ENCODE measurements at places on chromosomes 7 and 10.

DNA sequence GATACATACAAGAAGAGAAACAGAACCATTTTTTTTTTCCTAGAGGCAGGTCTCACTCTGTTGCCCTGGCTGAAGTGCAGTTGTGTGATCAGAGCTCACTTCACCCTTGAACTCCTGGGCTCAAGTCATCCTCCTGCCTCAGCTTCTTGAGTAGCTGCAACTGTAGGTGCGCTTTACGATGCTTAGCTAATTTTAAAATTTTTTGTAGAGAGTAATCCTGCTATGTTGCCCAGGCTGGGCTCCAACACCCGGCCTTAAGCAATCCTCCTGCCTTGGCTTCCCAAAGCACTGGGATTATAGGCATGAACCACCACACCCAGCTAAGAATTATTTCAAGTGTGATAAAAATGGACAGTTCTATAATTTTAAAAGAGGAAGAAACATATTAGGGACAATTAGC, 5.6 kb upstream of the ZEB1 start:
- DNase-seq, result no peak

GRCh38 chr10:119342335-119342734, 135.0 kb downstream of the GRK5 start:
- DNase-seq, result no peak

- DNase-seq, result no peak
Measured at GRCh38 chr7:87013840-87014190, 45.6 kb downstream of the ELAPOR2 start.

DNA sequence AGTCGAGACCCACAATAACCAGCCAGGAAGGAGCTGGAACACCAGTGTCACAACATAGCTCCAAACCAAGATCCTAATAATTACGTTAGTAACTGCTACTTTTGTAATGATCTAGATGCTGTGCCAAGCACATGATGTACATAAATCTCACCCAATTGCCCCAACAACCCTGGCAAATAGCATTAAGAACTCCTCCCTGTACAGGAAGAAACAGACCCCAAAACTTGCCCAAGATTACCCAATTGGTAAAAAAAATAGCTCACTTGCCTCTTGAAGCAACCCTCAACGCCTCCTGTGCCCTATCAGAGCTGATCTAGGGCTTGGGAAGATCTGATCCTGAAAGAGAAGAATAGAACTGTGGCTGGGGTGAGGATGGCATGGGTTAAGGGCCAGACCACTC, 628.7 kb upstream of the AUTS2 start:
- no peak for DNase-seq

- DNase-seq, result no peak
Measured at GRCh38 chr7:131080754-131081153, 246.9 kb upstream of the MKLN1 start.

GRCh38 chr7:116310141-116310540, 99.8 kb downstream of the TES start:
- no peak for DNase-seq

- no peak for DNase-seq
Measured at GRCh38 chr10:36050763-36051499, 408.8 kb upstream of the FZD8 start.

- DNase-seq, result no peak
Measured at GRCh38 chr10:35216303-35216905, 89.8 kb downstream of the CREM start.

GRCh38 chr10:33327751-33328150, 6.7 kb downstream of the NRP1 start:
- no peak for DNase-seq

- DNase-seq, result no peak
Measured at GRCh38 chr10:118629211-118629610, 33.8 kb upstream of the PRLHR start.

- no peak for DNase-seq
Measured at GRCh38 chr7:129375141-129375938, 58.9 kb upstream of the STRIP2 start.

DNA sequence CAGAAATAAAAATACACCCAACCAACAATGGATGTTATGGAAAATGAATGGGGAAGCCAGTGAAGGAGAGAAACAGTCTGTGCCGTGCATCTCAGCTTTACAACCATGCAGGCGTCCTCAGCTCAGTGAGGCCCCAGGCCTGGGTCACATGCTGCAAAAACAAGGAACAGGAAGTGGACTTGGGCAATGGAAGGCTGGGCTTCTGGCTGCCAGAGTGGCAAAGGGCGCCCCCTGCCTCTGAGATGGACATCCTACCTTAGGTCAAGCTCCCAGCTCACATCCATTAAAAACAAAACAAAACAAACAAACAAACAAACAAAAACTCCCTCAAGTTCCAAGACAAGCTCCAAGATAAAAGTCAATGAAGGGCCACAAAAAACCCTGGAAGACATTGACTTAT, 54.7 kb upstream of the AFAP1L2 start:
- DNase-seq, result no peak

- DNase-seq, result no peak
Measured at GRCh38 chr10:128633864-128634540, 507.8 kb upstream of the MKI67 start.

- DNase-seq, result no peak
Measured at GRCh38 chr7:51026341-51026740, 243.6 kb upstream of the GRB10 start.

DNA sequence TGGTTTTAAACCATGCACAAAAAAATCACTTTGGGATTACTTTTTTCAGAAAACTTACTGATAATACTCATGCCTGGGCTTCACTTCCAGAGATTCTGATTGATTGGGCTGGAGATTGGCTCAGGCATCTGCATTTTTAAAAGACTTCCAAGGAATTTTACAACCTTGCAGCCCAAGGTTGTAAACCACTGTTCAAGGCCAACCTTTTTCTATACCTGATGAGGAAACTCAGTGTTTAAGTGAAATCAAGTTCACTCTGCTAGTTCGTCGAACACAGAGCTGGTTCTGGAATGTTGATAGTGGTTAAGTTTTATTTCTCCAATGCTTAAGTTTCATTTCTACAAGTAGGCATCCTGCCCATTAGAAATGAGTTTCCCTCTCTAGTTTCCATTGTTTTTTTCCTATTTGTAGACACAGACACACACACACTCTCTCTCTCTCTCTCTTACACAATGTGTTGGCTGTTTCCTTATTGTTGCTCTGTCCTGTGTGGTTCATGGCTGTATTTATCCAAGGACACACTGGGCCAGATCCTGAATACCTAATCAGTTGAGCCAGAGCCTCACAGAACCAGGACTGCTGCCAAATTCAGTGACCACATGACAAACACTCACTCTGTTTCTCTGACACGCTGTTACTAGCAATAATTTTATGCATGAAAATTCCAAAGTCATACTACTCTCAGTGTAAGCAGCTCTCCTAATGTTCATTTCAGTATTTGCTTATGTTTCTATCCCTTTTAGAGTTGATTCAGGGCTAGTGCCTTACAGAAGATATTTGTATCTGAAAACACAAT, 3.7 kb upstream of the IFIT1B start:
- peak; percentile 90 for DNase-seq

- DNase-seq, result no peak
Measured at GRCh38 chr7:98120559-98120958, 13.9 kb downstream of the LMTK2 start.

DNA sequence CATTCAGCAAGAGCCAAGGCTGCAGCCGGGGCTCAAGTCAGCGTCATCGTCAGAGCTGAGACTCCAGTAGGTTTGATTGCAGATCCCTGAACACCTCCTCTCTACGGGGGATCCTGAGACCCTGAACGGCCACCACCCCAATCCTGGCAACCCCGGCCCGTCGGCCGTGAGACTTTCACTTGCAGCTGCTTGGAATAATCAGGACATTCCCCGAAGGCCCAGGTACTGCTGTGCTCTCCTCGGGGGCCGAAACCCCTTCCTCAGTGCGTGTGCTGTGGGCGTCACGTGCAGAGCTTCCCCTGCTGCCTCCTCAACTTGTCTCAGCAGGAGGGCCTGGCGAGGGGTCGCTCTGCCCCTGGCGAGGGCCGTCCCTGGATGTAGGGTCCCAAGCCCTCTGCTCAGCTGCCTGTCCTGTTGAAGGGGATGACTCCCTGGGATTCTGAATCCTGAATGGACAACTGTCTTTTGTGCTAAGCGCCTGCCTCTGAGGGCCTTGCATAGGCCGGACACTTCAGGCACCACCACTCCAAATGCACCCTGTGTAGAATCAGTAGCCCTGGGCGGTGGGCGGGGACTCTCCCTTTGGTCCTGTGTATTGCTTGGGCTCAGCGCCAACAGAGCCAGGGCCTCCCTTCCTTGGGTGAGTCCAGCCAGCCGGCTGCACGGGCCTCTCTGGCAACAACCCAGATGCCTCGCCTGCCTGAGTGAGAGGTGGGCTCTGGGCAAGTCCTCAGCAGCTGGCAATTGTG, 63.8 kb upstream of the EBF3 start:
- DNase-seq, result no peak

GRCh38 chr7:107813524-107813923, 10.5 kb upstream of the SLC26A3 start:
- DNase-seq, result no peak

- DNase-seq, result no peak
Measured at GRCh38 chr7:84783141-84783778, 403.6 kb downstream of the SEMA3D start.

DNA sequence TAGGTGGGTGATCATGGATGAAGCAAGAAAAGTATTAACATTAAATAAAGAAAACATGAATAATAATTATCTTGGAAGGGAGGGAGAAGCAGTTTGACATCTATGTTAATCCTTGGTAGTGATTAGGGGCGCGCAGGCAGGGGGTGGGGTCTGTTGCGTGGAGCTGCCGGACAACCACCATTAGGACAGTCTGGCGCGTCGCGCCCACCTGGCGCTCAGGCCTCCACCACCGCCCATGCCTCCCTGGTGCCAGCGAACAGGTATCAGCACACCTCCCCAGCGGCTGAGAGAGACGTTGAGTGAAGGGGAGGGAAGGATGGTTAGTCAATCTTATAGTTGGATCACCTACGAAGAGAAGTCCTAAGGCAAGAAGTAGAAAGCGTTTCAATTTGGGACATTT, 94.2 kb upstream of the CDK1 start:
- DNase-seq, result no peak

DNA sequence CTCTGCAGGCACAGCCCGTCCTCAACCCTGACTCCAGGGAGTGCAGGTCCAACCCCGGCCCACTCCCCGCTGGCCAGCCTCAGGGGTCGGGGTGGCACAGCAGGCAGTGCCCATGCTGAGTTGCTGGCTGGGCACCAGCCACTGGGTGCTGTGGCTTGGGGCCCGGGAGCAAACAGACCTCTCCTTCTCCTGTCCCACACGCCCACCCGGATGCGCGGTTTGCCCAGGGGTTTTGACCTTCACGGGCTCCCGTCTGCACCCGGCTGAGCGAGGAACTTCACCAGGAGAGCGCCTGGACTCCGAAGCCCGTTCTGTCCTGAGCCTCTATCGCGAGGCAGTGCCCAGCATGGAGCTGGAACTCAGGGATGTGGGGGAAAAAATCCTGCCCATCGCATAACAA, 2.6 kb upstream of the GRIFIN start:
- no peak for DNase-seq

DNA sequence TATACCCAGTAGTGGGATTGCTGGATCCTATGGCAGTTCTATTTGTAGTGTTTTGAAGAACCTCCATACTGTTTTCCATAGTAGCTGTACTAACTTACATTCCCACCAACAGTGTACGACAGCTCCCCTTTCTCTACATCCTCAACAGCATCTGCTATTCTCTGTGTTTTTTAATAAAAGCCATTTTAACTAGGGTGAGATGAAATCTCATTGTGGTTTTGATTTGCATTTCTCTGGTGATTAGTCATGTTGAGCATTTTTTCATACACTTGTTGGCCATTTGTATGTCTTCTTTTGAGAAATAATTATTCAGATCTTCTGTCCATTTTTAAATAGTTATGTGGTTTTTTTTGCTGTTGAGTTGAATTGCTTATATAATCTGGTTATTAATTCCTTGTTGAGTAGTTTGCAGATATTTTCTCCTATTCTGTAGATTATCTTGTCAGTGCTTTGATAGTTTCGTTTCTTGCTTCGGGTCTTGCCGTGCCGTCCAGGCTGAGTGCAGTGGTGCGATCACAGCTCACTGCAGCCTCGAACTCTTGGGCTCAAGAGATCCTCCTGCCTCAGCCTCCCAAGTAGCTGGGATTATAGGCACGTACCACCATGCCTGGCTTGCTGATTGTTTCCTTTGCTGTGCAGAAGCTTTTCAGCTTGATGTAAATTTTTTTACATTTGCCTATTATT, 12.0 kb downstream of the MTG1 start:
- no peak for DNase-seq

- peak; percentile 24 for DNase-seq
Measured at GRCh38 chr10:73589563-73590126, 1.5 kb downstream of the USP54 start.
